CD4-positive, alpha-beta T cell treated with Interleukin-15 for 4 hours (primary cell): ENCODE measurements at places on chromosomes 2 and 18.

DNA sequence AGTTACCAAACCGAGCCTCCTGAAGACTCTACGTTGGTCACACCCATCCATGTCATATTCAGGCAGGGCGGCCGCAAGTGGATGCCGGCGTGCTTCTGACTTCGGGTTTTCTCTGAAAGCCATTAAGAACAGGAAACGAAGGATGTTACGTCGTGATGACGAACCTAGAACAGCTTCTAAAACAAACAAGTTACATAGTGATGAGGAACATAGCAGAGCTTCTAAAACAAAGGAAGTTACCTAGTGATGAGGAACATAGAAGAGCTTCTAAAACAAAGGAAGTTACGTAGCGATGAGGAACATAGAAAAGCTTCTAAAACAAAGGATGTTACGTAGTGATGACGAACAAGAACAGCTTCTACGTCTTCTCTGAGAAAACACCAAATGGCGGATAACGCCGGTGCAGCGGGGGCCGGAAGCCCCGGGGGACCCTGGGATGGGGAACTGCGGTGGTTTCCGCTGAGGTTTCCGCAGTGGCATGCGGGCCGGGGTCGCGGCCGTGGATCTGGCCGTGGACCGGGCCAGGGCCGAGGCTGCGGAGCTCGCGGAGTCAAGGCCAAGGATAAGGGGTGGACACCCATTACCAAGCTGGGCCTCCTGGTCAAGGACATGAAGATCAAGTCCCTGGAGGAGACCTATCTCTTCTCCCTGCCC lies 141.1 kb downstream of the SOCS6 start:
- DNase-seq: no peak

GRCh38 chr18:74478316-74478715 lies 17.8 kb upstream of the CNDP2 start:
- no peak for DNase-seq

DNA sequence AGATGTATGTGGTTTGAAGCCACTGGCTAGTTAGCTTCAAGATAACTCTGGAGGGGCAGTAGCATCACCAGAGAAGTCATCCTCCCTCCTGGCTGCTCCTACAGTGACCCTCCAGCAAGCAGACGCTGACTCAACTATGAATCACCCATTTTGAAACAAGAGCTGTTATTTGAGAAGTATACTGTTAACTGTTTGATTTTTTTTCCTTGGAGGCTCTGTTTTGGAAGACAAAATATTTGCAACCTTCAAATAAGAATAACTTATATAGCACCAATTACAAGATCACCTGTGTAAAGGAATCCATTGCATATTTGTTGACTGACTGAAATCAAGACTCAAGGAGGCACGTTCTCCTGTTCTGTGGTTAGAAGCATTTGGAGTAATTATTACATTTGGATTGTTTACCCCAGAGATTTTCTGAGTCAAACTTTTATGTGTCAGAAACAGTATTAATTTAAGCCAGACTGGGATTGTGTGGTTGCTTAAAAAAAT lies 313.8 kb downstream of the MTX2 start:
- no peak for DNase-seq

GRCh38 chr2:56047136-56047535 lies 123.6 kb upstream of the EFEMP1 start:
- no peak for DNase-seq

GRCh38 chr2:24088821-24089359 lies 4.3 kb upstream of the TP53I3 start:
- no peak for DNase-seq

- no peak for DNase-seq
These were observed 228.0 kb downstream of the ETAA1 start for GRCh38 chr2:67625178-67625577.

- DNase-seq: no peak
These were observed 69.8 kb downstream of the BCL2 start for GRCh38 chr18:63249771-63250170.

DNA sequence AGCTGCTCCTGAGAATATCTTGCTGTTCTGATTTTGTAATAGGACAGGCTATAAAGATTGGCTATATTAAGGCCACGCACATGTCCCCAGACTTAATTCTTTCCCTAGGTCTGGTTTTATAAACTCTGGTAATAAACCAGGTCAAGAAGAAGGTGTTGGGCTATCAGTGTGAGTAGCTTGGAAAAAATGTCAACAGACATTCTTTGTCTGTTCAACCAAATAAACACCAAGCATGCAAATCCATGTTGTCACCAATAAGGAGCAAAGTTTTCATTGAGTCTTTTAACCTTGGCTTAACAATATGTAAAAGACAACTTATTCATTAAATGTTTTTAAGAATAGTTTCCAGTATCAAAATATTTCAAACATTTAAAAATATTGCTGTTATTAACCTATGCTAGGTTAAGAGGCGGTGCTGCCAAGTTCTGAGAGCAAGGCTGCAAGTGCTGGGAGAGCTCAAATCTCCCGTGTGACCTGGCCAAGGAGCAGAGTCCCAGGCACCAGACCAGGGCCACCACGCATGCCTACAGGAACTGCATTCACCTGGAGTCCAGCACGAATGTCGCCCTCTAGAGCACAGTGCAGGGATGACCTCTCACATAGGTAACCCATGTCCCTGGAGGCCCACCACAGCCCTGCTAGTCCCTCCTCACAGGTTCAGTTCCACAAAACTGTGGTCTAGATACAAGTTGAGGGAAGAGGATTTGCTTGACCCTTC lies 120.5 kb upstream of the POU3F3 start:
- DNase-seq: no peak

DNA sequence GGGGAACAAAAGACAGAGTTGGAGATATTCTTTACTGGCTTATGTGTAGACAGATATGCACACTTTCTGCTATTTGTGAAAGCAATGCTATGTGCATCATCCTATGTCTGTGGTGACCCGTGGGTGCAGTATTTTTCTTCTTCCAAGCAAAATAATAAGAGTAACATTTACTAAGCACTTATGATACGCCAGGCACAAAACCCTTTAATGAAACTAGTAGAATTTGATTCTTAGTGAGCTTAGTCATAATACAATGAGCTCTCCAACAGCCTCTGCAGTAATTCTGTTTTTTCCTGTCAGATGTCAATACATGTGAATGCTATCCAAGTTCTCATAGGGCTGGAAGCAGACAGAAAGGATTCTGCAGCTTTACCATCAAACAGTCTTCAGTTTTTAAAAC lies 130.6 kb downstream of the RAD51AP2 start:
- DNase-seq: no peak

- DNase-seq: no peak
These were observed 138.2 kb upstream of the NFATC1 start for GRCh38 chr18:79257480-79257879.

- DNase-seq: no peak
These were observed 151.4 kb downstream of the DYSF start for GRCh38 chr2:71604726-71605120.

DNA sequence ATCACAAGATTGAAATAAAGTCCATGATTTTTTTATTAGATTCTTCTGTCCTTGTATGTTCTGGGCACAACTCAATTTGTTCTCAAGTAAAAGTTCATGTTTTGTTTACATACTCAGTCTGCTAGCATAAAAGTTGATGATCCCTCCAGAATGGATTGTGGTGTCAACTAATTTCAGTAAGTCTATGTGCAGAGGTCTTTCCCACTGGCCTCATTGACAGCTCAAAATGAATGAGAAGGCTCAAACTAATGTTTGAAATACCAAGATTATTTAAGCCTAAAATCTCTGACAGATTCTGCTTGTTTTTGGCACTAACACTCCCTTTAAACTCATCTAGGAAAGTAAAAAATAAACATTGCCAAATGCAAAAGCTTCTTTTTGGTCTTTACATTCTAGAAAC lies 561.2 kb upstream of the CNTNAP5 start:
- DNase-seq: no peak

- DNase-seq: no peak
These were observed 219.1 kb upstream of the BOD1L2 start for GRCh38 chr18:56927786-56928185.

DNA sequence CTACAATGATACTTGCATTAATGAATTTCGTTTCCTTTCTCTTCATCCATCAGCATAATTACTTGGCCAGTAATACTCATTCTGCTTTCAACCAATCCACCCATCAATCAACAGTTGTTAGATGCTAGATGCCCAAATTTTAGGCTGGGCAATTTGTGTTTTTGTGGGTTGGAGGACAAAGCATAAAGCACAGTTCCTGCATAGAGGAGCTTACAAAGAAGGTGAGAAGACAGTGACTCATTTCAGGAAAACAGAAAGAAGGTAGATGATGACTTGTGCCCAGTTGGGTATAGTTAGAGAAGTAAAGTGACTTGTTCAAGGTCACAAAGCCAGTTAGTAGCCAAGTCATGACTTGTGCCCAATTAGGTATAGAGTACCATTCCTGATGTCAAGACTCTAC lies 1186.8 kb upstream of the CELF4 start:
- DNase-seq: no peak

GRCh38 chr2:173280853-173281252 lies 73.8 kb upstream of the CDCA7 start:
- DNase-seq: no peak

GRCh38 chr2:201254081-201254730 lies 6.1 kb upstream of the CASP8 start:
- DNase-seq: peak; percentile 46

- no peak for DNase-seq
These were observed at the start of gene DYSF for GRCh38 chr2:71453404-71454220. DYSF (plus strand) TSS chr2:71453561.

DNA sequence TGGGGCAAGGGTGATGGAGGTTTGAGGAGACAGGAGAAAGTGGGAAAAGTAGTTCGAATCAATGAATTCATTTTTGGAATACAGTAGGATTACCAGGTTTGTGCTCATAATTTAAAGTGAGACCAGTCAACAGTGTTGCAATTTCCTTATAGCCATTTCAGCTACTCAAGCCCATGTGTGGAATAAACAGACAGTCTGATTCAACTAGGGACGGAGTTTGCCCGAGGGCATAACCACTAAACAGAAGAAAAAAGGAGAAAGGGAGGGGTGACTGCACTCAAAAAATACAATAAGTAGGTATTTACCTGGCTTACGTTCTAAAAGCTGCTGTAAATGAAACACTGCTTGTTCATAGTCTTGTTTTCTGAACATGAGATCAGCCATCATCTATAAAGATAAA lies 55.2 kb downstream of the TTC21B start:
- no peak for DNase-seq

- DNase-seq: no peak
These were observed 310.2 kb upstream of the LRATD1 start for GRCh38 chr2:14322306-14322705.

DNA sequence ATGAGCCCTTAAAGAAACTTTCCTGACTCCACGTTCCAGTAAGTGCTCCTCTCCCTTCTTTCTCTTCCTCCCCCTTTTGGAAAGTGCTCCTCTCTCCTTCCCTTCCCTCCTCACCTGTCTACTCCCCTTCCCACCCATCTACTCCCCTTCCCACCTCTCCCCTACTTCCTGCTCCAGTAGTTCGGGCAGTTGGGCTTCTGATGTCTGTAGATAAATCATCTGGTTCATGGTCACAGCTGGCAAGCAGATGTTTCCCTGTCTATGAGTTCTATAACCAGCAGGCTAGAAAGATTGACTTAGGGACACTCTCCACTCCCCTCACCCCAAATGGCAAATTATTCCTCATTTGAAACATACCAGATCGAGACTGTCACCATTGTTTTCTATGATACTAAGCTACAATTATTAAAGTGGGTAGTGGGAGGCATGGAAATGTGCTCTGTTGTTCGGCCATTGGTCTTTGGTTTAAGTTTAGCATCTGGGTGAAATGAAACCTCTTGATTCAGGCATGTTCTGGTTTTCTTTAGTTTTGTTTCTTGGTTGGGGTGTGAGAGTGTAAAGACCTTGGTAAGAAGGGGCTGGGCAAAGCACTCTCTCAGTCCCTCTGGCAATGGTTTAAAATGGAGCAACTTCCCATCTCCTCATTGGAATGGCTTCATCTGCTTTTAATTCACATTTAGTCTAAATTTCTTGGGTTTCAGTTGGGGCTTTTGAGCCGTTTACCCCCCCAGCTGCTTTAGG lies 413.2 kb upstream of the SPRED2 start:
- DNase-seq: no peak

DNA sequence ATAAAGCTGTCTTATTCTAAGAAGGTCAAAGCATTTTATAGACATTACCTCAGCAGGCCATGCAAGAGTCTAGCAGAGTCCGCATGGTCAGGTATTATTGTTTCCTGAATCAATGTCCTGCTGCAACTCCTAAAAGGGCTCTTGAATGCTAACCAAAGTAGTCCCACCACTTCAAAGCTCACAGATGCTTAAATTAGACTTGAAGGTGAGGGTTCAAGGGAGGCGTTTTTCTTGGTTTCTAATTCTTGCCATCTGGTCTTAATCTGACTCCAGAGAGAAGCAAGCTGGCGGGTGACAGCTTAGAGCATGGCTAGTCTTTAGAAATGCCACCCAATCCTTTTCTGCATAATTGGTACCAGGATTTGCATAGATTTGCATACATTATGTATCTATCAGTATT lies 226.3 kb downstream of the MREG start:
- DNase-seq: no peak

GRCh38 chr18:73669297-73669696 lies 478.3 kb downstream of the FBXO15 start:
- no peak for DNase-seq

DNA sequence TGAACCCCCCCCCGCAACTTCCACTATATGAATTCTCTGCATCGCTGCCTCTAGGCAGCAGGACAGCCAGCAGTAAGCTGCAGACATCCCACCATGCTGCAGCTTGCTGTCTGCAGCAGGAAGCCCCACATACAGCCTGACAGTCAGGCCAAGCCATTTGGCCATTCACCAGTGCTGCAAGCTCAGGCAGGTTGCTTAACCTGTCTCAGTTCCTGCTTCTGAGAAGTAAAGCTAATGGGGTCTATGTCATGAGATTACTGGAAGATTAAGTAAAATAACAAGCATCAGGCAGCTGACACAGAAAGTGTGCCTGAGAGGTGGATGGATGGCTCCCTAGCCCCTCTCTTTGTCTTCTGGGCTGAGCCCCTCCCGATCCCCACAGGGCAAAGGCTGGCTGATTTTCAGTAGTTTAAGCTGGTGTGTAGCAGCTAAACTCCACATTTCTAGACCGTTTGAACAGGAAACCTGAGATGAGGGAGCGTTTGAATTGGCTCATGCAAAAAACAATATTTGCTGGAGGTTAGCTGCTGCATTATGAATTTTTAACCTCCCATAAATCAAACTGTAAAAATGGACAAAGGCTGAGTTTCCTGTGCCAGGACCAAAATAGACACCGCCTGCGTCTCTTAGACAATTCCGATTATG lies 193.8 kb upstream of the ARL4C start:
- DNase-seq: no peak

DNA sequence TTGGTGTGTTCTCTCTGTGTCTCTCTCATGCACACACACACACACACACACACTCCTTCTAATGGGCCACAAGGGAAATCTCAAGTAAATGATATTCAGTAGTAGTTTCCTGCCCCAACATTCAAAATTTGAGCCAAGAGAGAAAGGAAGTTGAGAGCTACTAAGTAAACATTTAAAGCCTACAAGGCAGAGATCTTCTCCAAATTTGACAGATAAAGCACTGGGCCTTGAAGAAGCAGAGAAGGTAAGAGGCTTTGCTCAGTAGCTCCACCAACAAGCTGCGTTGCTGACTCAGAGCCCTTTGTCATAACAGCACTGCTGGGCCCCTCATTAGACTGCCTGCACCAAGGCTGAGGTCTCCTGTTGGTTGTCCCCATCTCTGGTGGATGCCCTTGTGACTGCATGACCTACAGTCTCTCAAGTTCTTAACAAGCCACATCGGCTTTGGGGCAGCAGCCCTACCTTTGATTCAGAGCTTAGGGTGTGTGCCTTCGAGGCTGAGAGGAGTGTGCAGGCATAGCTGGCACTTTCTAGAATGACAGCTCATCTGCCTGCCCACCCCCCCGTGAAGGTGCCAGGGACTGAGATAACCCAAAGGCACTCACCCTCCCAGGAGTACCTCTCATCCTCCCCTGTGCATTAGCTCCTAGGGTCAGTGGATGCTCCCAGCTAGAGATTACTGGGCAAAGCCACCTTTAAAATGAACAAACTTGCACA lies 32.3 kb upstream of the NEB start:
- DNase-seq: no peak
